Activated CD8-positive, alpha-beta memory T cell treated with anti-CD3 and anti-CD28 coated beads, Interleukin-2, amount 10 ng/mL, durations not matched to agents 7 days and 5 days (primary cell): ENCODE measurements at places on chromosomes 7 and 10. TPM values are rescaled to one million over a fixed set of nuclear protein-coding genes. Genes with fewer than 3 reads are reported as not detected.

GRCh38 chr7:26910221-26910620 lies 45.8 kb upstream of the SKAP2 start:
- DNase-seq = no peak

GRCh38 chr7:155860840-155861479 lies 48.7 kb upstream of the SHH start:
- peak; percentile 33 for DNase-seq

DNA sequence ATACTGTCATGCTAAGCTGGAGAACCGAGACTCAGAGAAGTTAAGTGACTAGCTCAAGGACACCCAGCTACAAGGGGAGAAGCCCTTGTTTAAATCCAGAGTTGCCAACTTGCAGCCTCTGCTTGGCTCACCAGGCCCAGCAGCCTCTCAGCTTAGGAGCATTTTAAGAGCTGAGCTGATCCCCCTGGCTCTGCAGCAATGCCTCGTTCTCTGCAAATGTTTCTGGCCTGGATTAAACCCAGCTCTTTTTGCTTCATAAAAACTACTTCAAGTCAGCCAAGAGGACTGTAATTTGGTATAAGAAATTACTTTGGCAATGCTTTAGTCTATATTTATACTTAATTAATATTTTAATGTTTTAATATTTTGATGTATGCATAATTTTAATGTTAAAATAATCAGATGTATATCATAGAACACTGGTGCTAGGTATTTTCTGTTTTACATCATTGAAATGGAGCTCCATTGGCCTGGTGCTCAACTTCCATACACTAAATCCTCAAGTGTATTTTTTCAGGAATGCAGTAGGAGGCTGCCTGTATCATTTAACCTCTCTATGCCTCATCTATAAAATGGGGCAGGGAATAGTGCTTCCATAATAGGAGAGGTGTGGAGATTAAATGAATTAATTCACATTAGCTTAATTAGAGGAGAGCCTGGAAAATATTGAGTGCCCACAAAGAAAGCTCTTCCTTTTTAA lies 184.2 kb downstream of the EMX2 start:
- DNase-seq = no peak

DNA sequence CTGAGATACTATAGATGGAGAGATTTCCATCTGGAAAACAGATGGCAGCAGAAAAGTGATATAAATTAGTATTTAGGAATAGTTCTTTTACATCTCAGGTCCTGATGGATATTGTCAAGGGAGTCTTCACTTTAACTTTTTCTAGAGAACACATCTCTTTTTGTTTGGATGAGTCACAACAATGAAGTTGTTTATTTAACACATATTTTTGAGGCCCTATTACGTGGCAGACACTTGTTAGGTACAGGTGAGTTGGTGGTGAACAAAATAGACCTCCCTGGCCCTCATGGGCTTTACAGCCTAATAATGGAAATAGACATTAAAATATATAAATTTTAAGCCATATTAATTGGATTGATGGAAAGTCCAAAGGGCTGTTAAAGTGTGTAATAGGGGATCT lies 168.3 kb downstream of the VTI1A start:
- no peak for DNase-seq

IQUB gene
- 0.07 TPM for total RNA-seq

RHOBTB1 gene
- 0.07 TPM for total RNA-seq

- no peak for DNase-seq
These were observed 17.0 kb downstream of the KRIT1 start for GRCh38 chr7:92228742-92229141.

FBXO24 gene
- 0.80 TPM for total RNA-seq

DNA sequence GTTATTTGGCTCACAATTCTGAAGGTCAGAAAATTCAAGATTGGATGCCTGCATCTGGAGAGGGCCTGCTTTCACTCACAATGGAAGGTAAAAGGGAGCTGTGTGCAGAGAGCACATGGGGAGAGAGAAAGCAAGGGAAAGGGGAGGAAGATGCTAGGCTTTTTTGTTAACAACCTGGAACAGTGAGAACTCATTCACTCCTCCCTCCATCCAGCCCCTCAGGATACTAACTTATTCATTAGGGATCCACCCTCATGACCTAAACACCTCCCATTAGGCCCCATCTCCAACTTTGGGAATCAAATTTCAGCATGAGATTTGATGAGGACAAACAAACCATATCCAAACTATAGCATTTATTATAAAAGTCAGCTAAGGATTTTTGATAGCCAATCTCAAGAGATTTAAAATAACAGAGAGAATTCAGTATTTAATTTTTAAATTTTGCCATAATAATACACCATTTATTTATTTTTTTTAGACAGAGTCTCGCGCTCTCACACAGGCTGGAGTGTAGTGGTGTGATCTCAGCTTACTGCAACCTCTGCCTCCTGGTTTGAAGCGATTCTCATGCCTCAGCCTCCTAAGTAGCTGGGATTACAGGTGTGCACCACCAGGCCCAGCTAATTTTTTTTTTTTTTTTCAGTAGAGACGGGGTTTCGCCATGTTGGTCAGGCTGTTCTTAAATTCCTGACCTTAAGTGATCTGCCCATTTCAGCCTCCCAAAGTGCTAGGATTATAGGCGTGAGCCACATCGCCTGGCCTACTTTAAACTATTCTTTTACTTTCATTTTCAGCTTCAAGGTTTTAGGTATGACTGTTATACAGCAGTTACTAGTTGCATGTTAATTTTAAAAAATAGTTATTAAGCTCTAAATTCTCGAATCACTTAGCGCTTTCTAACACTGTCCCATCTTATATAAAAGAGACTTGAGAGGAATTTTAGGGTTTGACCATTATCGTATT lies 20.3 kb upstream of the ETV1 start:
- no peak for DNase-seq

- DNase-seq = no peak
These were observed 55.9 kb upstream of the SEMA3A start for GRCh38 chr7:84250452-84250851.

ADARB2 gene
- total RNA-seq = not detected

DNA sequence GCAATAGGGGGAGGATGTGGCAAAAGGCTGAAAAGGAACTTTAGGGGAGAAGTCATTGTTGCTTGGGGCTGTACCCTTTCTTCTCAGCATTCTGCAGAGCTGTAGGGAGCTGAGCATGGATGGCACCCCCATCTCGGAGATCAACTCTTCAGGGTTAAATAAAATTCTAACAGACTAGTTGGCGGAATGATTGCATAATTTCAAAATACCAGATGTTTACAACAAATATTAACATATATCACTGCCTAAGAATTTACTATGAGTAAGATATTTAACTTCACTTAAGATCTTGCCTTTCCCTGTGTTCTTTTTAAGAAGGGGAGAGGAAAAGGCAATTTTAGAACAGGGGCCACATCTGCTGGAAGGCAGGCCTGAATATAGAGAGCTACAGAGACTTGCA lies 509 bp upstream of the OR2F1 start:
- no peak for DNase-seq

ZNF735 gene
- total RNA-seq = not detected

NUP42 gene
- total RNA-seq = 58.0 TPM

- no peak for DNase-seq
These were observed 39.8 kb upstream of the BHLHA15 start for GRCh38 chr7:98171449-98171848.

GRCh38 chr10:24370877-24371276 lies 161.9 kb downstream of the KIAA1217 start:
- no peak for DNase-seq

- DNase-seq = no peak
These were observed 33.5 kb upstream of the AUTS2 start for GRCh38 chr7:69564454-69565417.

GRCh38 chr10:82943142-82943541 lies 1068.1 kb downstream of the NRG3 start:
- no peak for DNase-seq

DNA sequence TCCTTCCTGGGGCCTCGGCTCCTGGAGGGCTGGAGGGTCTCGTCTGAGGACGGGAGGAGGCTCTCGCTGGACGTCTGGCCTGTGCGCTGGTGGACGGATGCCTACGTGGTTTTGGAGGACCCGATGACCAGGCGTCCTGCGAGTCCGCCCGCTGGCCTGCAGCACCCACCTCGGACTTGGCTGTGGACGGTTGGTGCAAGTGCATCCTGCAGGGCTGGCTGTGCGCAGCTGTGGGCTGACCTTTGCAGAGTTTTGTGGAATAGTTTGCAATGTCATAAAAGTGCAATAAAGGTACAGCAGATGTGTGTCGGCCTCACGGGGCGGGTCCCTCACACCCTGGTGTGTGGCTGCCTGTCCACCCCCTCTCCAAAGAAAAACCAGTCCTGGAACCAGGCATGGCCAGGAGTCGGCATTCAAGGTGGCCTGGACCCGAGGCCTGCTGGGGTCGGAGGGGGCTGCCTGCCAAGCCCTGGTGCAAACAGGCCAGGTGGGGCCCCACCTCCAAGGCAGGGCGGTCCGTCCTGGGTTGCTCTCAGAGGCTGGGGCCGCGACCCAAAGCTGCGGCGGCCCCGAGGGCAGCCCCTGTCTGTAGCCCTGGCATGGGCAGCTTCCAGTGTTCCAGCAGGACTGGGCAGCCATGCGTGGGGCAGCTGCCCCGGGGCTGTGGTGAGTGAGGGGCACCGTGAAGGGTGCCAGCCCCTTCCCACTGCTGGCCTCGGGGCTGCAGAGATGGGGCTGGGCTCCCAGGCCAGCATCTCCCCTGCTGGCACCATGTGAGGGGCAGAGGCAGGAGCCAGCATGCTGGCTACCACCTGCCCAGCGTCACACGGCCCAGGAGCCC lies 29.3 kb upstream of the FOXL3 start:
- no peak for DNase-seq

DNA sequence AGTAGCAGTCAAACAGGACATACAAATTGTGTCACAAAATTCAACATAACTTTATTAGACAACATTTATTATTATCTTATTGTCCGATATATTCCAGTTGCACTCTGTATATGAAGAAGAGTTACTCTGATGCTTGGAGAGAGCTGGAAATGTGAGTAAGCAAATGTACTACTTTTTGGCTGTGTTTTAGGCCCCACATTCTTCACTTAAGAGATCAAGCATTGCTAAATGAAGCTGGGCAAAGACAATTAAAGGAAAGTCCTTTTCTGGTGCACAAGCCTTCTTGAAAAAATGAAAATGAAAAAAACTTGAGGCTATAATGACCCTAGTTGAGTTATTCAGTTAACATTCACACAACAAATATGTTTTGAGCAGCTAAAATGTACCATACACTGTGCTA lies 26.1 kb downstream of the MYPN start:
- DNase-seq = no peak

DNA sequence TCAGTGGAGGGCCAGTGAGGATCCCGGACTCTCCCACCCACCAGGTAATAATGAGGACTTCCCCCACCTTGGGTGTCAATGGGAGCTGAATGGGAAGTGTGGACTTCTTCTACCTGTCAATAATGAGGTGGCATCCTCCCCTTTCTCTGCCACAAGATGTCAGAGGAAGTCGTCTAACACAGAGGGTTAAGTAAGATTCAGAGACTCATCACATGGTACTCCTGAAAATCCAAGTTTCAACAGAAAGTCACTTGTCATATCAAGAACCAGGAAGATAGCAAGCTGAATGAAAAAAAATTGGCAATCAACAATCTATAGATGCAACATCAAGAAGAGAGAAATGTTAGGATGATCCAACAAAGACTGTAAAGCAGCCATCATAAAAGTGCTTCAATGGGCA lies 150.9 kb upstream of the SVIL start:
- no peak for DNase-seq

DNA sequence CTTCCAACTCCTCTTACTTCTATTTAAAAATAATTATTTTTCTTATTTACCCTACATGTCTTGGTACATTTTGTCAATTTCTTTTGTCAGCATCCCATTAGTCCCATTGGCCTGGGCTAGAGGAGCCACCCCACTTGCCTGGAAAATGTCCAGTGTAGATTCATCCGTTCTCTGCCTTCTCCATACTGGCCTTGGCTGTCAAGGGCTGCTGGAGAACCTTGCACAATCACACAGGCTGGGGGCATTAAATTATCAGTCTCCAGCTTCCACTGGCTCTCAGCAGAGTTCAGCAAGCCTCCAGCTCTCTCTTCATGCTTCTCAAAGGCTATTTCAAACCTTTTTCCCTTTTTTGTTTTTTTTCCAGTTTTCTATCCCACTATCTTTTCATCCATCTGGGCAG lies 13.8 kb upstream of the ZCCHC24 start:
- no peak for DNase-seq

GRCh38 chr7:102082693-102083368 lies 203.8 kb upstream of the SH2B2 start:
- no peak for DNase-seq

DNA sequence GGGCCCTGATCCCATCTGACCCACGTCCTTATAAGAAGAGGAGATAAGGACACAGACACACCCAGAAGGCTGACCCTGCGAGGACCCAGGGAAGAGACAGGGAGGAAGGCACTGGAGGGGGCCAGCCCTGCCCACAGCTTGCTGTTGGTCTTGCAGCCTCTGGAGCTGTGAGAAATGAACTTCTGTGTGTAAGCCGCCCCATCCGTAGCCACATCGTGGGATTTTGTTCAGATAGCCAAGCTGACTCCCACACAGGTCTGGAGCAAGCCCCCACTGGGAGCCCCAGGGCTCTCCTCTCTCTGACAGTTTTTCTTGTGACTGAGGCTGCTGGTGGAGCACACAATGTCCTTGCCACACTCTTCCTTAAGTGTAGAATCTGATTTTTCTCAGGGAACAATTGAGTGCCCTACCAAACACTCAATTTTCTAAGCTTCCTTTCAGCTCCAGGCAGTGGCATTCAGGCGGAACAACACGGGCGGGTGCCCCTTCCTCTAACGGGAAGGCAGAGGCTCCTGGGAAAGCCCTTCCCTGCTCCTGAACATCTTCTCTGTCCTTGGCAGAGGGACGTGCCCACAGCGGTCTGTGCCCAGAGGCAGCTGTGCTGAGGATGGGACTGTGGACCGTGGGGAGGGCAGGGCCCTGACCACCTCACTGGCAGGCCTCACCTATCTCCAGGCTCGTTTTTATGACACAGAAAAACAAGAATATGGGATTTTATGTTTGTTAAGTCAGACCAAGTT lies 160.6 kb upstream of the SHH start:
- peak; percentile 19 for DNase-seq

DNA sequence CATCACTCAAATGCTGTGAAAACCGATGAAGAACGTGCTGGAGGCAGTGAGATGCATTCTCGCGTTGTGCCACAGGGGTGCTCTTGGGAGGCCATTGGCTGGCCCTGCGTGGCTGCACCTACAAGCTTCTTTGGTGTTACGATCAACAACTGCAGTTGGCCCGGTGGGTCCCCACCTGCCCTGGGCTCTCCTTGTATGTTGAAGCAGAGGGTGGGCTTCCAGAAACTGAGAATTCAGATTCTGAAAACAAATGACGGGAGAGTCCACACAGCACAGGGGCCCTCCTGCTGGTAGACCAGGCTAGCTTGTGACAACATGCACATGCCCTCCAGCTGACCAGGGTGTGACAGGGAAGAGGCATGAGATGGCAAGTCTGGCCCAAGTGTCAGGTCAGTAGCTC lies 23.7 kb upstream of the DDC start:
- DNase-seq = no peak

GNAT3 gene
- total RNA-seq = not detected

MMD2 gene
- not detected for total RNA-seq

- no peak for DNase-seq
These were observed 29.0 kb downstream of the MRPL32 start for GRCh38 chr7:42961170-42961569.

GIMAP6 gene
- 65.0 TPM for total RNA-seq

GRCh38 chr7:21318916-21319270 lies 109.0 kb upstream of the SP4 start:
- DNase-seq = no peak

ASIC3 gene
- total RNA-seq = 3.9 TPM

GRCh38 chr10:91613411-91614187 lies 19.3 kb downstream of the PPP1R3C start:
- no peak for DNase-seq
